ENCODE measurements at places on chromosomes 13 and 19.

DNA sequence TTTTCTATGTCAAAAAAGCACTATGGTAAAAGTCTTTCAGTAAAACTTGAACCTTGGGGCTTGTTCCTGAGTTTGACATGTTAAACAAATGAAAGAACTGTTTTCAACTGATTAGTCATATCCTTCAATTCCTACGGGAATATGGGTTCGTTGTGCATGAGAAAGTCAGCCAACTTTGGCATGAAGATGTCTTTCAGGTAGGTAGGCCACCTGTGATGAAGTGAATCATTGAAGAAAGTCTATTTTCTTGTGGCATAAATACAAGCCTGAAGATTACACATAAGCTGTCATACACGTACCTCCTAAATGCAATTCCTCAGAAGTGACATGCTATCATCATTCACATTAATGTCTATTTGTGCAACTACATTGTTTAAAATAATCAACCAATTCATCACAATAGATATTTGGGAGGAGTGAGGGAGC, 513.0 kb downstream of the IRS2 start:
- no peak for DNase-seq

GRCh38 chr13:21897161-21897560, 226.3 kb downstream of the FGF9 start:
- no peak for DNase-seq

DNA sequence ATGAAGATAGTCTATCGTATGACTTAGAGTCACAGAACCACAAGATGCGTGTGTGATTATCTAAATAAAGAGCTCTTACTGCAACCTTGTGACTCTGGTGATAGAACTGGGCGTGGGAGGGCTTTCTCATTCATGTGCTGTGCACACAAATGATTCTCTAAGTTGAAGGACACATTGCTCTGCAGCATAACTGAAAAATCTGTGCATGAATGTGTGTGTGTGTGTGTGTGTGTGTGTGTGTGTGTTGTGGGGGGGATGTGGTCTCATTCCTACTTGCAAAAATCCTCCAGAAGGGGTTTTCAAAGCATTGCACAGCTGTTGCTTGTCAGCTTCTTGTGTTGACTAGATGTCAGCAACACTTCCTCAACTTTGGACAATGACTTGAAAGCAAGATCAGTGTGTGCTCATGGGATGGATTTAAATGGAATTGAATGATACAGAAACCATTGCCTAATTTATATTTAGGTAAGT, 22.4 kb downstream of the LRCH1 start:
- DNase-seq, result no peak

GRCh38 chr19:45180936-45181335, 2.4 kb downstream of the BLOC1S3 start:
- no peak for DNase-seq

DNA sequence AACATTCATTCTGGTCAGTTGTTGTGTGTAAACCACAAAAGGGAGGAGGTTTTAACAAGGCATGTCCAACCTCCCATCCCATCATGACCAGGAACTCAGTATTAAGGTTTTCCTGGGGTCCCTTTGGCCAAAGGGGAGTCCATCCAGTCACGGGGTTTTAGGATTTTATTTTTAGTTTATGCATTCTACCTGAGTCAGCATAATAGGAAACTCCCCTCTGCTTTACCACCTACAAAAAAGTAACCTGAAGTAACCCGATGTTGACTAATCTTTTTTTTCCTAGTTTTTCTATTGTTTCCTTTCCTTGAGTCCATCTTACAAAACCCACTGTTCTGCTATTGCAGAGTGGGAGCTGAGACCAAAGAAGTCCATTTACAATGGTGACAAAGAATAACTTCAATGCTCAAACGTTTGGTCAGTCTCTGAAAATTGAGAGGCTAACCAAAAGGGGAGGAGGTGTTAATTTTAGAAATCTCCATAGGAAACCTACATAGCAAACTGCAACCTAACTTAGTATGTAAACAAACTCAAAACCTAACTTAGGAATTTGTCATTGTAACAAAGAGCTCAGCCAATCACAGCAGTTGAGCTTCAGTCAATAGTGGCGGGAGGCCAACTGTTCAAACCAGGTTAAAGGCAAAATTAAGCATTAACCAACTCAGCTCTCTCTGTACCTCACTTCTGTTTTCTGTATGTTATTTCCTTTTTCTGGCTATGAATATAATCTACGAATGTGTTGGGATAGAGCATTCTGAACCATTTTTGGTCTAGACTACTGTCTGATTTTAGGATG, 1954.1 kb downstream of the PCDH9 start:
- DNase-seq, result no peak

DNA sequence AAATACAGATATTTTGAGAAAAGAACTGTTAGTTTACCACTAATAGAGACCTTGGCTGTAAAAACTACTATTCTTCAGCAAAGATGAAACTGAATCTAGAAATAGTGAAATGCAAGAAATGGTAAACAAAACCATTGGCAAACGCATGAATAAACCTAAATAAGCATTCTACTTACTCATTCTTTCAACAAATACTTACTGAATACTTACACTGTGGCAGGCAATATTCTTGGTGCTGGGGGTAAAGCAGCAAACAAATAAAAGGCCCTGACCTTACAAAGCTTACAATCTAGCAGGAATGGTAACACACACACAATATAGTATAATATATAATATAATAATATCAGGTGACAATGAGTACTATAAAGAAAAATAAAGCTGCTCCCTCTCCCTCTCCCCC, 38.7 kb downstream of the KATNAL1 start:
- no peak for DNase-seq

GRCh38 chr13:41416276-41416675, 41.1 kb upstream of the RGCC start:
- DNase-seq, result no peak

- DNase-seq, result no peak
Observed at GRCh38 chr19:5832061-5832460, 7.4 kb downstream of the FUT6 start.

DNA sequence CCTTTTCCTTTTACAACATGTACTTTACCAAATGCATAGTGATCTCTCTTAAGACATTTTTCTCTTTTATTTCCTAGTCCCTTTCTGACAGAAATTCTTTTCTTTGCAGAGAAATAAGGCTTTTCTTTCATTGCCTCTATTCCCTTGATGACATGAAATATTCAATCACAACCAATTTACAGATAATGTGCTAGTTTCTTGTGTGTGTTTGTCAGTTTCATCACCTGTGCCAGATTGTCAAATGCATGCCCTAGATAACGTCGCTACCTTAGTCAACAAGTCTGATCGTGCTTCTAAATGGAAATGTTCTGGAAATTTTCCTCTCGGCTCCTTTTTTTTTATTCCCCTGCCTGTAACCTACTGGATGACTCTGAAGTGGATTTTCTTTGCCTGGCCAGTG, 478.1 kb downstream of the KLF5 start:
- DNase-seq, result no peak

- no peak for DNase-seq
Observed at GRCh38 chr19:37551129-37551993, 43.2 kb downstream of the ZNF571 start.

- peak; percentile 29 for DNase-seq
Observed at GRCh38 chr13:102141625-102142472, 260.0 kb downstream of the FGF14 start.

DNA sequence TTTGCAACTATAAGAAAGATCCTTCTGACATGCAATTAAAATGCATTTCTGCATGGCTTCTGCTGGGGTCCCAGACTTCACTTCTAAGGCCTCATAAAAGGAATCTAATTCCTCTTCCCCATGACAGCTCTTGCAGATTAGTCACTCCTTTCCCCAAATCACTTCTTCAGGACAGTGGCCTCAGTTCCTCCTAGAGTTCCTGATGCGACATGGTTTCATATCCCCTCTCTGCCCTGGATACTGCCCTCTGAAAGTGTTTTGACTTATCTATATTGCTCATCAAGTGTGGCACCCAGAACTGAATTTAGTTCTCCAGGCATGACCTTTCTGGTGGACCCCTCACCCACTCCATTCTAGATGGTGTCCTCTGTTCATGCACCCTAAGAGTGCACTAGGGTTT, 238.1 kb downstream of the FOXO1 start:
- no peak for DNase-seq

GRCh38 chr19:14689598-14690503, at the start of gene ZNF333:
TSS of gene ZNF333 (plus strand) at chr19:14690048. CDS start at chr19:14693492, 3,444 bp downstream.
- peak; percentile 77 for DNase-seq

- no peak for DNase-seq
Observed at GRCh38 chr13:50928102-50928501, 18.5 kb downstream of the RNASEH2B start.

DNA sequence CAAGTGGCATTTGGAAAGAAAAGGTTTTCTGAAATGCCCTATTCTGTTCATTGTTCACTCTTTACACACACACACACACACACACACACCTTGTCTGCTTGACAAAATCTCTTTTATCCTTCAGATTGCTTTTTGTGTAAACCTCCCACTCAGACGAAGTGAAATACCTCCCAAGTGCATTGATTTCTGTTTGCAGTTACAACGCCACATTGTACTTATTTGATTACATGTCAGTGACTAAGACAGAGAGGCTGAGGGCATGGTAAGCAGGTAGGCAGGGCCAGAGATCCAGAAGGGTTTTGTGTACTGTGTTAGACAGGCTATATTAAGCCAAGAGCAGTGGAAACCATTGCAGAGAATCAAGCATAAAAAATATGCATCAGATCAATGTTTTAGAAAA, 561.8 kb downstream of the GPC6 start:
- DNase-seq, result no peak

GRCh38 chr19:23263870-23264590, 13.8 kb upstream of the ZNF724 start:
- no peak for DNase-seq

DNA sequence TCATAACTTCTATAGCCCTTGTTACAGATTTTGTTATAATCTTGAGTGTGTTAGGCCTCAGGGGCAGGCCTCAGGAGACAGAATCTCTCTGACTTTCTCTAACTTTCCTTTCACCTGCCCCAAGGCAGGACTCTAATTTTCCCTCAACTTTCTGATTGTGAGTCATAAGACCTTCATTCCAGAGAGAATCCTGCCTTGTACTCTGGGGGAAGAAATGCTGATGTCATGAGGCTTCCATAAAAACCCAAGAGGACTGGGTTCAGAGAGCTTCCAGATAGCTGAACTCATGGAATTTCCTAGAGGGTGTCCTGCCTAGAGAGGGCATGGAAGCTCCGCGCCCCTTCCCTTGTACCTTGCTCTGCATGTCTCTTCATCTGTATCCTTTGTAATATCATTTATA, 5.3 kb upstream of the KBTBD6 start:
- DNase-seq, result no peak

DNA sequence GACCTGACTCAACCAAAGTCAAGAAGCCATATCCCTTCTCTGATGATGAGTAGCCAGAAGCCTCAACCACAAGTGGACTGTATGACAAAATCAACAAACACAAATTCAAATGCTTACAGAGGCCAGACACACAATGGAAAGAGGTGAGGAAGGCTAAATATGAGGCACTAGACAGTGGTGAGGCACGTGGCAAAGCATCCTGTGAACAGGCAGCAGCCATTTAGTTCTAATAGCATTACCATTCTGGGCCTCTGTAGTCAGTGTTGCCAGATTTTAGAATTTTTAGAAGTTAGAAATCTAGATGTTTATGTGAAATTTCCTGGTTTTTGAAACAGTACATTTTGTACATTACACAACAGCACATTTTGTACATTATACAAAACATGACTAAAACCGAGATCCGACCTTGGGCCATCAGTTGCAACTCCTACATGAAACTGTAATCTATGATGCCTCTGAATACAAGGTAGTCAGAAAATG, 403.3 kb downstream of the COG6 start:
- DNase-seq, result no peak

DNA sequence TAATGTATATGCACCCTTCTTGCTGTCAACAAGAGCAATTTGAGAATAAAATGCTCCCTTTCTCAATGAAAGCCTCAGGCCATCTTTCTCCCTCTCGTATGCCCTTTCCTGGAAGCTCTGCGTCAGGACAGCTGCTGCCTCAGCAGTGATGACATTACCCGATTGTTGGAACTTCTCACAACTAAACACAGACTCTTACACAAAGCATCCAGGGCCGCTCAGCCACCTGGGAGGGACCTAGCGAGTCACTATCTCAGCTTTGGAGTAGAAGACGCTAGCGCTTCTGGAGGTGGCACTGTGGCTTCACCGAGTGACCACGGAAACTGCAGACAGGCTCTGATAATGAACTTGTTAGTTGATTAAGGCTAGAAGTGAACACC, 153.2 kb upstream of the SOX1 start:
- DNase-seq, result no peak

DNA sequence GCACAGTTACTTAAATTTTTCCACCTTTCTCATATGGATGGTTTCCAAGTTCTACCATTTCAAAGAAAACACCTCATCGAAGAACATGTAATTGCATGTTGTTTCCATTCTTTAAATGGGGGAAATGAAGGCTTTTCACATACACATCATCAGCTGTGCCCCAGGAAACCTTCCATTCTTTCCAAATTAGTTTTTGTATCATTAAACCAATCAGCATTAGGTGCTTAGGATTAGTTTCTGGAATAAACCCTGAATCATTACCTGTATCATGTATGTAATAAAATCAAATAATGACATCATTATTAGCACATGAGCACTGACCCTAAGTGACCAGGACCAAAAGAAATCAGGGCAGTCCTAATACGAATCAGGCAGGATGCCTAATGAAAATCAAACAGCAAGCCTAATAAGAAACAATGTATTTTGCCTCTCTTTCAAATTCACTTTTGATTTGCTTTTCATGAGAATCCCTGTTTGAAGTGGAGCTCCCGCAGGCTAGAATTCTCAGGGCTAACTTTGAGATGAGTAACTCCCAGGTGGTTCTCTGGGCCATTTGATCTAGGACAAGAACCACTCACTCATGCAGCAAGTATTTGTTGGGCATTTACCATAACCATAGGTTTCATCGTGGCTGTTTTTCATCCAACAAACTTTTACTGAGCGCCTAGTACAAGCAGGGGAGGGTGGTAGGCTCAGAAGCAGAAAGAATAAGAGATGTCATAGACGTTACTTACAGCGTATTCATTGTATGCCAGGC, 89.2 kb downstream of the MZT1 start:
- DNase-seq, result no peak

- DNase-seq, result no peak
Observed at GRCh38 chr13:61531383-61532065, 115.9 kb upstream of the PCDH20 start.

- DNase-seq, result no peak
Observed at GRCh38 chr13:65488606-65489005, 1741.5 kb downstream of the PCDH9 start.

DNA sequence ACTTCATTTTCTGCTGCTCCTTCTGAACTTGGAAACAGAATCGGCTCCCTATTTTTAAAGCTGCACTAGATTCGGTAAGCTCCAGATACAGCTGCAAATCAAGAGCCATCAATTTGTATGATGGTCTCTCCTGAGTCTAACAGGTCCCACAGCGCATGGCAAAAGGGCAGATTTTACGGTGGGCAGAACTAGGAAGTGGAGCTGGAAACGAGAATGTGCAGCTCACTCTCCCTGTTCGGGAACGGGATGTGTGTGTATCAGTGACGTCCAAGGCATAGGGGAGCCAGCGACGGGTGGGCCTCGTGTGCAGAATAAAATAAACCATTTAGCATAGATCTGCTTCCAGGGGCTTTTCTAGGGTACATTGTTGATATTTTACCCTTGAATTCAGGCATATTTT, 74.2 kb downstream of the COL4A1 start:
- no peak for DNase-seq

- DNase-seq, result no peak
Observed at GRCh38 chr19:4378886-4379285, 21.5 kb downstream of the SH3GL1 start.

GRCh38 chr13:99389520-99390304, 82.5 kb upstream of the GPR183 start:
- no peak for DNase-seq

- DNase-seq, result no peak
Observed at GRCh38 chr13:93425411-93425810, 198.8 kb downstream of the GPC6 start.

Data from HT-29 (cell line).